ENCODE measurements at places on chromosomes 7 and 10.

- H3K27ac ChIP-seq = no peak overlapping the region
- no peak for DNase-seq
- no peaks in the 10 kb centered on the region for H3K36me3 ChIP-seq
- H3K4me3 ChIP-seq = no peak overlapping the region
- no peaks in the 10 kb centered on the region for H3K4me1 ChIP-seq
Measured at GRCh38 chr7:67440321-67440720, 443.7 kb downstream of the TYW1 start.

GRCh38 chr7:139361523-139361922, 1.8 kb downstream of the LUC7L2 start:
- DNase-seq = no peak
- H3K4me3 ChIP-seq = peak overlapping the region; percentile 83
- H3K4me1 ChIP-seq = peaks cover 29% of the 10 kb centered on the region
- no peak overlapping the region for H3K27ac ChIP-seq
- H3K36me3 ChIP-seq = peaks cover 34% of the 10 kb centered on the region

- H3K4me3 ChIP-seq = no peak overlapping the region
- no peaks in the 10 kb centered on the region for H3K36me3 ChIP-seq
- DNase-seq = no peak
- no peaks in the 10 kb centered on the region for H3K4me1 ChIP-seq
- H3K27me3 ChIP-seq = peaks cover 38% of the 10 kb centered on the region
- no peak overlapping the region for H3K27ac ChIP-seq
Measured at GRCh38 chr10:104622598-104623209, 18.4 kb upstream of the SORCS3 start.

DNA sequence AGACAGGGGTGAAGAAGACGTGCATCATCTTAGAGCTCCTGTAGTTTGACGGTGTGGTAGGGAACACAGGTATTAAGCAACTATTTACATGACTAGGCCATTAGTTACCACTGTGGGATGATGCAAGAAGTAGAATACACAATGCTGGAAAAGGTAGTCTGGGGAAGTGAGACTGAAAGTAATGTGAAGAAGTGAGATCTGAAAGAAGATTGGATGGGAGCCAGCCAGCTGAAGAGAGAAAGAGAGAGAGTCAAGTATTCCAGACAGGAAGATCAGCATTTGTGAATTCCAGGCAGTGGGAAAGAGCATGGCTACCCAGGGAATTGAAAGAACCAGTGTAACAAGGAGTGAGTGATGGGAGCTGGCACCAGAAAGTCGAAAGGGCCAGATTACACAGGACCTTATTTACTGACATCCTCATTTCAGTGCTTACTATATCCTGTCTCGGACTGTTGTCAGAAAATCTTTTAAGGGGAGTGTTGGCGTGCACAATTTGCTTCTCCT, 4.0 kb upstream of the CFAP58 start:
- H3K27me3 ChIP-seq = no peaks in the 10 kb centered on the region
- H3K36me3 ChIP-seq = no peaks in the 10 kb centered on the region
- no peak for DNase-seq
- no peak overlapping the region for H3K4me3 ChIP-seq
- H3K27ac ChIP-seq = peak overlapping the region; percentile 51

GRCh38 chr7:124764847-124765400, 668 bp downstream of the GPR37 start:
- no peak overlapping the region for H3K27ac ChIP-seq
- DNase-seq = peak; percentile 58
- peaks cover 49% of the 10 kb centered on the region for H3K27me3 ChIP-seq
- peaks cover 12% of the 10 kb centered on the region for H3K4me1 ChIP-seq

DNA sequence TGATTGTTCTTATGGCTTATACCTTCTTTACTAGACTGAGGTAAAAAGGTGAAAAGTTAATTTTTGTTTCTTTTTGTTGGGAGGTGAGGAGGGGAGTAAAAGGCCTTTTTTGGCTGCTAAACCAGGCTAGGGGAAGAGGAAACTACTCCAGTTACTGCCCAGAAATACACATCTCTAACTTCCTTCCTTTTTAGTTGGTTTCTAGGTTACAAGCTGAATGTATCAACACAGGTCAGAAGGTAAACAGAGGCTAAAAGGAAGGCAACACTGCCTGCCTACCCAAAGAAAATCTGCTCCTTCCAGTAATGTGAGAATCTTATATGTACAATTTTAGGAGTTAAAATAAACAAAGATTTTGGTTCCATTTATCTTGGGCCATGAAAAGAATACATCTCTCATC, 140.4 kb downstream of the NRBF2 start:
- H3K4me3 ChIP-seq = no peak overlapping the region
- H3K27me3 ChIP-seq = no peaks in the 10 kb centered on the region
- H3K4me1 ChIP-seq = no peaks in the 10 kb centered on the region
- peak overlapping the region; percentile 21 for H3K27ac ChIP-seq
- no peak for DNase-seq
- H3K36me3 ChIP-seq = no peaks in the 10 kb centered on the region

GRCh38 chr10:7409045-7409731, 1.6 kb downstream of the SFMBT2 start:
- H3K4me3 ChIP-seq = peak overlapping the region; percentile 90
- H3K4me1 ChIP-seq = peaks cover 34% of the 10 kb centered on the region
- peak overlapping the region; percentile 93 for H3K27ac ChIP-seq
- no peaks in the 10 kb centered on the region for H3K27me3 ChIP-seq

DNA sequence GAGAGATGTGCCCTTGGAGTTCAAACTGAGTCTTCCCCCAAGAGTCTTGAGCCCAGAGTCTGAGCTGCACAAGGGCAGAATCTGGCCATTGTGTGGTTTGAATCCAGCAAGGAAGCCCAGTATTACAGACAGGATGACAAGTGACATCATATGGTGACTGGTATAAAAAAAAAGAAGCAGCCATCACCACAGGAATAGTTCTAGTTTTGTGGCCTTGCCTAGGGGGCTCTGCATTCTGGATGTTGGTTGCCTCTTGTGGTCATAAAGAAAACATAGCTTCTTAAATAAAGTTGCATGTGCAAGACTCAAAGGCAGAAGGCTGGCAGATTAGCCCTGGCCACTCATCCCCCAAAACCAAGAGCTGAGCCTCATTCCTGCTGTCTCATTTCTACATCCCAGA, 16.8 kb upstream of the LRRC72 start:
- no peak overlapping the region for H3K4me3 ChIP-seq
- no peaks in the 10 kb centered on the region for H3K4me1 ChIP-seq
- H3K36me3 ChIP-seq = no peaks in the 10 kb centered on the region
- no peak overlapping the region for H3K27ac ChIP-seq
- no peaks in the 10 kb centered on the region for H3K27me3 ChIP-seq

DNA sequence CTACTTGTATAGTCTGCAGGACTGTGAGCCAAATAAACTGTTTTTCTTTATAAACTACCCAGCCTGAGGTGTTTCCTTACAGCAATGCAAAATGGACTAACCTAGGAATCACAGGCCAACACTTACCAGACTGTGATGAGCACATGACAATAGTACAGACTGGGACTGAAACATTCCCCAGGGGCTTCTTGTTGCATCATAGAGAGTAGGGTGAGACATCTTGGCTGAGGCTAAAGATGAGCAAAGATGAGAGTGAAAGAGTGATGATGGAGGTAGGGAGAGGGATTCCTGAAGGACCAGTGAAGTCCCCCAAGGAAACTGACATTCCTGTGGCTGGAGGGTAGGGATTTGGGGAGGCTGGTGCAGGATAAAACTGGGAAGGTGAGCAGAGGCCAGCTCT, 194.4 kb downstream of the TPST1 start:
- H3K27ac ChIP-seq = no peak overlapping the region
- H3K4me1 ChIP-seq = no peaks in the 10 kb centered on the region
- H3K36me3 ChIP-seq = no peaks in the 10 kb centered on the region
- H3K27me3 ChIP-seq = no peaks in the 10 kb centered on the region
- H3K4me3 ChIP-seq = no peak overlapping the region

- H3K27ac ChIP-seq = no peak overlapping the region
- no peaks in the 10 kb centered on the region for H3K36me3 ChIP-seq
- DNase-seq = no peak
Measured at GRCh38 chr7:148362541-148362940, 228.0 kb upstream of the C7orf33 start.

GRCh38 chr7:2962865-2963264, 80.8 kb downstream of the CARD11 start:
- no peaks in the 10 kb centered on the region for H3K36me3 ChIP-seq
- DNase-seq = no peak
- no peak overlapping the region for H3K4me3 ChIP-seq

GRCh38 chr10:15305634-15306033, 65.5 kb downstream of the FAM171A1 start:
- H3K4me3 ChIP-seq = no peak overlapping the region
- H3K36me3 ChIP-seq = no peaks in the 10 kb centered on the region
- DNase-seq = no peak
- no peaks in the 10 kb centered on the region for H3K27me3 ChIP-seq
- H3K27ac ChIP-seq = no peak overlapping the region

- DNase-seq = no peak
- H3K27ac ChIP-seq = no peak overlapping the region
Measured at GRCh38 chr10:52256832-52257691, 57.0 kb upstream of the DKK1 start.

DNA sequence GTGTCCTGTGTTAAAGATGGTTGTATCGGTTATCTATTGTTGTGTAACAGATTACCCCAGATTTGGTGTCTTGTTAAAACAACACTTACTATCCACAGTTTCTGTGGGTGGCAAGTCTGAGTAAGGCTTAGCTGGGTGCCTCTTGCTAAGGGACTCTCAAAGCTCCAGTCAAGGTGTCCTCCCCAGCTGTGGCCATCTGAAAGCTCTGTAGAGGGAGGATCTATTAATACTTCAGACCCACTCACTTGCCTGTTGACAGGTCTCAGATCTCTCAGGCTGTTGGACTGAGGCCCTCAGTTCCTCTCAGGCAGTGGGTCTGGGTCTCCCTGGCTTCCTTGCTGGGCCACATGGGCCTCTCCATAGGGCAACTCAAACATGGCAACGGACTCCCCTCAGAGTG, 19.6 kb downstream of the ARID5B start:
- H3K27ac ChIP-seq = no peak overlapping the region
- no peaks in the 10 kb centered on the region for H3K36me3 ChIP-seq
- DNase-seq = no peak
- H3K27me3 ChIP-seq = no peaks in the 10 kb centered on the region
- no peaks in the 10 kb centered on the region for H3K4me1 ChIP-seq
- no peak overlapping the region for H3K4me3 ChIP-seq

DNA sequence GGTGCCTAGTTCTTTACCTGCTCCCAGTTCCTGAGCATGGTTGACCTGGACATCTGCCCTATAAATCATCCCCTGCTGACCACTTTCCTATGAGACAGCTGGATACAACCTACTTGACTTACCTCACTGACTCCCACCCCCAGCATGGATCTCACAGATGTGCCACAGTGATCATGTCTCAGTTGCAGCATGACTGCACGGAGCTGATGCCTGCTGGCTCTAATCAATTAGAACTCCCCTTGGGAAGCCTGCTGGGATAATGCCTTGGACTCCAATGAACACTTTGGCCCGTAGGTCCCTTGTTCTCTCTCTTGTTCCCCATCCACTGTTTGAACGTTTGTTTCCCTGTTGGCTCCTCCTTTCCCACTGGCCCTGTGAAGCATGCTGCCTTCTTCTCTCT, 271.2 kb upstream of the IGFBP3 start:
- H3K4me1 ChIP-seq = no peaks in the 10 kb centered on the region
- no peak overlapping the region for H3K4me3 ChIP-seq
- H3K36me3 ChIP-seq = no peaks in the 10 kb centered on the region
- H3K27ac ChIP-seq = no peak overlapping the region
- H3K27me3 ChIP-seq = no peaks in the 10 kb centered on the region
- DNase-seq = no peak

GRCh38 chr10:63414481-63415260, 51.1 kb downstream of the JMJD1C start:
- H3K27me3 ChIP-seq = no peaks in the 10 kb centered on the region
- no peak overlapping the region for H3K27ac ChIP-seq

- peaks cover 43% of the 10 kb centered on the region for H3K4me1 ChIP-seq
- no peak for DNase-seq
- H3K4me3 ChIP-seq = no peak overlapping the region
- H3K36me3 ChIP-seq = no peaks in the 10 kb centered on the region
- H3K27me3 ChIP-seq = no peaks in the 10 kb centered on the region
Measured at GRCh38 chr10:97585439-97585811, 1.2 kb downstream of the HOGA1 start.

DNA sequence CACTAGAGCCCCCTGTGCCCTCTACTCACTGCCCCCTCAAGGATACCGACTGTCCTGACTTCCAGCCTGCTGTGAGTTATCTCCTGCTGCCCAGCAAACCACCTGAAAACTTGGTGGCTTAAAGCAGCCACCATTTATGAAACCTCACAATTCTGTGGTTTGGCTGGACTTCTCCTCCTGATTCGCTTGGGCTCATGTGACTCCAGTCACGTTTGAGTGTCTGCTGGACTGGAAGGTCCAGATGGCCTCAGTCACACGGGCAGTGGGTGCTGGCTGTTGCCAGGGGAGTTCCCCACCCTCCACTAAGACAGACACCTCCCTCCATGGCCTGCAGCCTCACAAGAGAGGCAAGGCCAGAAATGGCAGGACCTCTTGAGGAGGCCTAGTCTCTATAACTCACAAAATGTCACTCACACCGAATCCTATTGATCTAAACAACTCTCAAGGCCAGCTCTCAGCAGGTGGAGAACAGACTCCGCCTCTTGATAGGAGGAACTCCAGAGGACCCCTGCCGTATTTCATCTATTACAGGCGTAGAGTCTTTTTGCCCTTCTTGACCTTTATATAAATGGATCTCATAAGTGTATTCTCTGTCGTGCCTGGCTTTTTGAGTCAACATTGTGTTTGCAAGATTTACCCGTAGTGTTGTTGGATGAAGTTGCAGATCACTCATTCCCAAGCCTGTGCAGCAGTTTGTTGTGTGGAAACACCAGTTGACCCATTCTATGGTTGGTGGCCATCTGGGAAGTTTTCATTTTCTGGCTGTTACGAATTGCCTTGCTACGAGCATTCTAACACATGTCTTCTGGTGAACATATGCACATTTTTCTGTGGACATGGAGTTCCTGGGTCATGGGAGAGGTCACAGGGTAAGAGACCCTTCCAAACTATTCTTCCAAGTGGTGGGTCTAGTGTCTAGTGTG, 48.3 kb downstream of the ZMIZ1 start:
- H3K4me1 ChIP-seq = peaks cover 94% of the 10 kb centered on the region
- H3K36me3 ChIP-seq = peaks cover 31% of the 10 kb centered on the region
- H3K27ac ChIP-seq = peak overlapping the region; percentile 37
- peak; percentile 81 for DNase-seq
- no peak overlapping the region for H3K4me3 ChIP-seq

DNA sequence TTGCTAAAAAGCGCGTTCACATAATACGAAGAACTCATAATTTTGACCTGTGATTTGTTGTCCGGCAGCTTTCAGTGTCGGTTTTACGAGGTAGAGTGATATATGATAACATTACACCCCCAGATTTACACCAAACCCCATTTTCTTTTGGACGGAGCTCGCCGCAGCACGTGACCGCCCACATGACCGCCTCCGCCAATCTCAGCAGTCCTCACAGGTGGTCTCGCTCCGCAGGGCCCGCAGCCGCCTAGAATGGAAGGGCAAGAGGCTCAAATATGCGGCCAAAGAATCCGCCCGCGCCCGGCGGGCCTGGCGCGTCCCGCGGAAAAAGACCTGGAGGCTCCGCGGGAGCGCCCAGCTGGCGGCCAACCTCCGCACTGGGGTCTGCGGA, at the start of gene HOXA7:
TSS of gene HOXA7 (minus strand) at position 168 of the 391 bp plus-strand sequence. CDS start at position 38, 130 bp downstream.
- no peak within 1 kb of the TSS for H3K4me3 ChIP-seq
- H3K36me3 ChIP-seq = no peaks in the 10 kb centered on the region
- peaks cover 88% of the 10 kb centered on the region for H3K27me3 ChIP-seq
